Esophagus mucosa (tissue), 1 donor: ENCODE measurements at places on chromosomes 4 and X. TPM values are rescaled to one million over a fixed set of nuclear protein-coding genes. Genes with fewer than 3 reads are reported as not detected.

- ATAC-seq: no peak
Measured at GRCh38 chr4:176217510-176217909, 22.1 kb upstream of the SPATA4 start.

GYPB gene
- not detected for total RNA-seq

DNA sequence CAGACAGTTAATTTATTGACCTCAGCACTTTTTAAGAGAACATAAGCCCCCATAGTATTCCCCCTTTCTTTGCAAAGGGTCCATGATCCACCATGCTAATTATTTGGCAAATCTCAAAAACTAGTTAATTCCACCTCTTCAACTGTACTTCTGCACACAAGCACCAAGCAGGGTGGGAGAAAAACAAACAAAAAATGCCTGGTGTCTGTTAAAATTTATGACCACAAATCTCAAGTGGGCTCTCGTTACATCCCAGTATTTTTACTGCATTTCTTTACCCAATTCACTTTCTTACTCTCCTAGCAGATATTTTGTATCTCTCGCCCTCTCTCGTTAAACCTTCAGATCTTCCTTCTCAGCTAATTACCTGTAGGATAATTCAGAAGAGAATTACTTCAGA, 6.1 kb downstream of the ARSJ start:
- ATAC-seq: no peak

DNA sequence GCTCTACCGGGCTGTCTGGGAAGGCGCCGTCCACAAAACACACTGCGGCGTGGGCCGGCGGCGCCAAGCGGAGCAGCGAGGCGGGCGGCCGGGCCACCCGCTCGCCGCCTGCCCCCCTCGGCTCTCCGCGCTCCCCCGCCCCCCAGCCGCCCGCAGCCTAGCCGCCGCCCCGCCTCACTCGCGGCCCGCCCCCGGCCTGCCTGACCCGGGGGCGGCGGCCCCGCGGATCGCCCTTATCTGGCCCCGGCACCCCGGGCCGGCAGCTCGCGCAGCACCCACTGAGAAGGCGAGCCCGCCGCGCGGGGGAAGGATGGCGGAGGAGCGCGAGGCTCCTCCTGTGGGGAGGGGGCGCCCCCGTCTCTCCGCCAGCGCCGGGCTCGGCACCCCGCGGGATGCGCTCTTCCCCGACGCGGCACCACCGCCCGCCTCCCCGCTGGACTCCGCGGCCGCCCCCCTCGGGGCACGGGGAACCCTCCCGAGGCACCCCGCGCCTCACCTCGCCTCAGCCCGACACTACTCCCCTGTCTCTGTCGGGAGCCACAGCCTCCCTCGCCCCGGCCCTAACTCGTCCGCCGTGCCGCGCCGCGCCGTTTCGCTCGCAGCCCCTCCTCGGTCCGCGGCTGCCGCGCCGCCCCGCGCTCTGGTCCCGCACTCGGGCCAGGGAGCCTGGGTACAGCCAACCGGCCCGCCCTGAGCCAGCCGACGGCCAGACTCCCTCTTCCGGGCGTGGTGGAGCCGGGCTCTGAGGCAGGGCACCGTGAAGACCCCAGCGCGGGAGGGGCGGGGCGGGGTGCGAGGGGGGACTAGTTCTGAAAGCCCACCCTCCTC, 566 bp downstream of the ATP11C start:
- peak; percentile 57 for ATAC-seq

RAI2 gene
- 1.1 TPM for total RNA-seq

- no peak for ATAC-seq
Measured at GRCh38 chr4:39476187-39476895, 17.5 kb downstream of the LIAS start.

GRCh38 chrX:110410603-110411002, 52.0 kb downstream of the RTL9 start:
- ATAC-seq: no peak

- ATAC-seq: no peak
Measured at GRCh38 chrX:153074262-153074899, 2.1 kb downstream of the PNMA6A start.

DNA sequence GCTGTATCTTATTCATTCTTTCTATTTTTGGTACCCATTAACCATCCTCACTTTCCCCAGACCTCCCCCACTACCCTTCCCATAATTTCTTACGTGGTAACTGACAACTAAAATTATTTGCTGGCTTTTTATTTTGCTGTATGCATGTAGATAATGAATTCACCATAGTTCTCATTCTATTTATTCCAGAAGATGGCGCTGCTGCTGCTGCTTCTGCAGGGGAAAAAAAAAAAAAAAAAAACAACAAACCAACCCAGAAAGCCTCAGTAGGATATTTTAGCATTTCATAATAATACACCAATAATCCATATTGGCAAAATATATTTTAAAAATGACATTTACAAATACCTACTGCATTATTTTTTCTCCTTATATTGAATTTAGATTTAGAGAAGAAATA, 416.6 kb upstream of the MAGEB18 start:
- ATAC-seq: no peak

- ATAC-seq: no peak
Measured at GRCh38 chr4:87118826-87119225, 101.6 kb downstream of the KLHL8 start.

DNA sequence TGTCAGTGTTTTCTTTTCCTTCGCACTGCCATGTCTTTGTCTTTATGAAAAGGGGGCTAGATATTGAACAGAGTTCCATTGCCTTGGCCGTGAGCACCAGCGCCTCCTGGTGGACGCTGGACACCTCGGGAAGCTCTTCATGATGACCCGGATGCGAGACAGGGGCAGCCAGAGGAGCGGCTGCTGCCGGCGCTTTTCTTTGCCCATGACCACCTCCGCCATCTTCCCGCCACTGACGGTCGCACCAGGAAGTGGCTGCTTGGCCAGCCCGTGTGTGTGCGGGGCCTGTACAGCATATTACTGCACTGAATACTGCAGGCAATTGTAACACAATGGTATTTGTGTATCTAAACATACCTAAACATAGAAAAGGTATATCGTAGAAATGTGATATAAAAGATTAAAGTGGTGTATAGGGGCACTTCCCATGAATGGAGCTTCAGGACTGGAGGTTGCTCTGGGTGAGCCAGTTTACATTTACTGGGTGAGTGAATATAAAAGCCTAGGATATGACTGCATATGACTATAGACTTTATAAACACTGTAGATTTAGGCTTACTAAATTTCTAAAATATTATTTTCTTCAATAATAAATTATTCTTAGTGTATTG, 15.8 kb upstream of the GRIA2 start:
- ATAC-seq: no peak

ANKRD50 gene
- total RNA-seq: 12.8 TPM

DNA sequence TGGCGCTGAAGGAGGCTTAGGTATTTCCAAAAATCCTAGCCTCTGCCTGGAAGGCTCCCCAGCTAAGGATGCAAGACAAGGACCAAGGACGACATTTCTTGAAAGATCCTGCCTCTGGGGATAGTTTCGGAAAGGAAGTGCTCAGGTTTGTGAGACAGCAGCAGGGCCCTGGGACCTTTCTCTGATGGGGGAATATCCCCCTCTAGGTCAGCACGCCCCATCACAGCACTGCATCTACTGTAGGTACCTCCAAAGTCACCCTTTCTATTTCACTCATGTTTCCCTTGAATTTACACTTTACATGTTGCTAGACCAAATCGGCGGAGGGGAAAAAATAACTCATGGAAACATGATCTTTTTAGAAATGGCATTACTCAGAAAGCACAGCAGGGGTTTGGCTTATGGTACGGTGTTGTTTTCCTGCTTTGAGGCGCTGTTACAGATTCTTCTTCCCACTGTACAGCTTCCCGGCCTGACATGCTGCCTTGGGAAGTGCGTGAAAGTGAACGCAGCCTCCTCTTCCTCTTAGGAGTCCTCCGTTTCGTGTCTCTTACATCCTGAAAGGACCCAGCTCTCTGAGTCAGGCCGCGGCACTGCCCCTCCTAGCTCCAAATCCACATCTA, 77.2 kb upstream of the DHRSX start:
- ATAC-seq: no peak

- ATAC-seq: no peak
Measured at GRCh38 chr4:53605783-53606182, 14.5 kb upstream of the LNX1 start.

- no peak for ATAC-seq
Measured at GRCh38 chr4:6092971-6093370, 74.7 kb upstream of the C4orf50 start.

- ATAC-seq: no peak
Measured at GRCh38 chrX:48456628-48457331, 13.3 kb downstream of the SLC38A5 start.

DNA sequence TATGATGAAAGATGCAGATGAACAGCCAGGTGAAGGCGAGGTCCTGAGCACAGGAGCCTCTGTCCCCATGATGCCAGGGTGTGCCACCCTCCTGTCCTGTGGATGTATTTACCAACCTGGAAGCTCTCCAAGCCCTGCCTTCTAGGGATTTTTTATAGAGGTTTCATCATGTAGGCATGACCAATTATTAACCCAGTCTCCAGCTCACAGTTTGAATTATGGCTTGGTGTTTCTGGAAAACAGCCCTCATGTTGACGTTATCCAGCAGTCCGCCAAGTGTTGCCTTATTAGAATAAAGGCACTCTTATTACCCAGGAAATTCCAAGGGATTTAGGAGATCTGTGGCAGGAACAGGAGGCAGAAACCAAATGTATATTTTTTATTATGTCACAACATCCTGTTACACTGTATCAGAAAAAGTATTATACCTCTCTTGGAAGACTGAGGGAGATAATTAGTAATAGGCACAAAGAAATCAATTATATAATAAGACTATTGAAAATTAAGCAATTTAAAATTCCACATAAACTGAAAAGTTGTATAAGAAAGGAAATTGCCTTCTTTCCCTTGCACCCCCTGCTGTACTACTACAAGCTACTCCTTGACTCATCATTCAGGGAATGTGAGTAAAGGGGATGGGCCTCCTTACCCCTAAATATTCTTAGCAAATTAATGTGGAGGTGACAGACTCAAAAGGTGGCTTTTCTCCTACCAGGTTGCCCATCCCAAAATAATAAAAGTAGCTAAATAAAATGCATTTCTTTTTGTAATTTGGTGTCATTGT, 129.6 kb downstream of the ZNF330 start:
- ATAC-seq: peak; percentile 91

POLA1 gene
- total RNA-seq: 7.7 TPM

GRCh38 chr4:6071191-6071958, 53.1 kb upstream of the C4orf50 start:
- no peak for ATAC-seq

GRCh38 chrX:71910986-71911730, 513 bp downstream of the NHSL2 start:
- peak; percentile 28 for ATAC-seq

DNA sequence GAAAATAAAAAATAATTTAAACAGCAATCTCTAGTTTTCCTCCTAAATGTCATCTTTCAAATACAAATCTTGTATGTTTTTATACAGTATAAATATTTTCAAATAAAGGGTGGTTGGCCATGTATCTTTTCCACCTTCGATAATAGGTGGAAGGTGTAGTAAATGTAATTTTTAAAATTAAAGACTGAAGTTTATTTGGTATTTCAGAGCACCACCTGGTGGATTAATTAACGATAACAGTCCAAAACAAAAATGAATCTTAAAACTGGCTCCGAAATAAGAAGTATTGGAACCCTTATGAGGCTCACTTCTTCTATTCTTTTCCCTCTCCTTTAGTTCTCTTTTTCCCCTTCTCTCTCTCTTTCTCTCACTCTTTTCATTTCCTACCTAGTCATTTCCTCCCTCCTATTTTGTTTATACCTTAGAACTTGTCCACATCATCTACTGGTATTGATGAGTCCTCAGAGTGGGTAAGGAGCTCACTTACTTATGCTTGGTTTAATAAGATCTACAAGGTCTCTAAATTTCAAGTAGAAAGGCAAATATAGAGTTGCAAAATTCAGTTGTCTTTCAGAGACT, 82.9 kb upstream of the EXOC1L start:
- no peak for ATAC-seq

- peak; percentile 44 for ATAC-seq
Measured at GRCh38 chr4:67575232-67576058, 16.9 kb downstream of the STAP1 start.

- no peak for ATAC-seq
Measured at GRCh38 chr4:3712112-3712805, 53.9 kb upstream of the ADRA2C start.

ETDA gene
- not detected for total RNA-seq

DNA sequence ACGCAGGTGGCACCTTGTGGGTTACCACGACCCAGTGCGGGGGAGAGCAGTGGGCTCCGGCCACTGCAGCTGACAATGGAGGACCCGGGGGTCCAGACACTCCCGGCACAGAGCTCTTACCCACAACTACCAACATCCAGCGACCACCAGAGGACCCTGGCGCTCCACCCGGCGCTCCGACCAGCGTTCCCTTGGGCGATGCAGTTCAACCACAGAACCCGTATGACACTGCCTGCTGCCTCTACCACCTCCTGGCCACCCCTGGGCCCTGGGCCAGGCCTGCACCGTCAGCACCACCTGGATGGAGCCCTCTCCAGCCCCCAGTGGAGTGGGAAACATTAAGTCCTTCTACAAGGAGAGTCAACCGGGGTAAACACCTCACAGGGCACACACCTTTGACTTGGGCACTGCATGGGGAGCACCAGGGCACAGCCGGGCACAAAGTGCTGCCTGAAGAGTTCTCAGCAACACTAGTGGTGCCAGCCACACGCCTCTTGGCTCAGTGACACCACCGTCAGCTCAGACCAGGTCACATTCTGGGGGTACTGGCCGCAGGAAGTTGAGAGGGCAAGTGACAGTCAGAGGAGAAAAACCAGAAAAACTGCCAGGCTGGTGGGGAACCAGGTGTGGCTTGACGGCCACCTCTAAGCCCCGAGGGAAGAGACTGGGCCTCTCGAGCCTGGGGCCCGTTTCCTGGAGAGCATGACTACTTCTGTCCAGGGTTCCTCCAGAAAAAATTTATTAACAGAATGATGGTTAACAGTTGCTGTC, 2.6 kb downstream of the CTBP1 start:
- no peak for ATAC-seq

DNA sequence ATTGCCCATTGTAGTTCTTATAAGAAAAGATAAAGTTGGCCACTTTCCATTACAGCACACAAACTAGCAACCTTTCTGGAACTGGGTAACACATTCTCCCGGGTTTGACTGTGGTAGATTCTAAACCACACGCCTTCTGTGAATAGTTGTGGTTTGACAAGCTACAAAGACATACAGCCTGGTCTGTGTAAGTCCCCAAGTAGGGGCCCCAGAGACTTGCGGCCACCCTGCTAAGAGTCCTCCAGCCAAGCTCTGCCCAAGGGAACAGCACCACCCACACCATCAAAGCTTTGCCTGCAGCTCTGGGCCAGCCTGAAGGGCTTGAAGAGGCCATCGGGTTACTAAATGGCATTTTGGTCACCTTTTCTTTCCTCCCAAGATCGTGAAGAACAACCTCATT, 203.4 kb downstream of the MAML3 start:
- no peak for ATAC-seq

GRCh38 chr4:87306056-87306455, 16.6 kb downstream of the HSD17B13 start:
- no peak for ATAC-seq

GRCh38 chr4:159735281-159736207, 632.7 kb downstream of the RAPGEF2 start:
- ATAC-seq: no peak

XAGE1A gene
- not detected for total RNA-seq
